ENCODE measurements at places on chromosomes 4 and X. TPM values are rescaled to one million over a fixed set of nuclear protein-coding genes. Genes with fewer than 3 reads are reported as not detected.

The NSUN7 gene
- polyA plus RNA-seq = 2.4 TPM

The ERVMER34-1 gene
- 2.0 TPM for polyA plus RNA-seq

The NUP62CL gene
- 0.53 TPM for polyA plus RNA-seq

The C4orf50 gene
- 0.04 TPM for polyA plus RNA-seq

The RBMX gene
- 444 TPM for polyA plus RNA-seq

The NRK gene
- polyA plus RNA-seq = 6.5 TPM

The RNF150 gene
- 7.6 TPM for polyA plus RNA-seq

The GPRIN3 gene
- 1.0 TPM for polyA plus RNA-seq

The NUDT11 gene
- polyA plus RNA-seq = 7.5 TPM

The TBC1D14 gene
- 40.0 TPM for polyA plus RNA-seq

The AFP gene
- polyA plus RNA-seq = 0.17 TPM

The ASB5 gene
- polyA plus RNA-seq = 0.37 TPM

The JCHAIN gene
- 8.9 TPM for polyA plus RNA-seq

All from ovary (tissue), 10 donors.